Amniotic epithelial cell (primary cell): ENCODE measurements at places on chromosomes 1 and 21.
A peak's percentile ranks its signal among the peaks of the same experiment; 100 is the strongest.

DNA sequence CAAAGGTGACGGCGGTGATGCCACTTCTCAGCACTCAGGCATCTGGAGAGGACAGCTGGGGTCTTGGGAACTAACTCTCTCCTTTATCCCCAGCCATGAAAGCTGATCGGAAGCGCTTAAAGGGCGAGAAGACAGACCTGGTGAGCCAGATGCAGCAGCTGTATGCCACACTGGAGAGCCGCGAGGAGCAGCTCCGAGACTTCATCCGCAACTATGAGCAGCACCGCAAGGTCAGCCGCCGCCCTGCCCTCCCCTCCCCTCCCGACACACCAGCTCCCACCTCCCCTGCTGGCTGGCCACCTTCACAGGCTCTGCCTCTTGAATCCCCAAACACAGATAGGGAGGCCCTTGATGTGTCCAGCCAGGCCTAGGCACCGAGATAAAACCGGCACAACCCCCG lies 118.9 kb upstream of the TMEM51 start:
- no peak for DNase-seq

GRCh38 chr1:202586018-202586821 lies 124.0 kb downstream of the SYT2 start:
- peak; percentile 42 for DNase-seq

DNA sequence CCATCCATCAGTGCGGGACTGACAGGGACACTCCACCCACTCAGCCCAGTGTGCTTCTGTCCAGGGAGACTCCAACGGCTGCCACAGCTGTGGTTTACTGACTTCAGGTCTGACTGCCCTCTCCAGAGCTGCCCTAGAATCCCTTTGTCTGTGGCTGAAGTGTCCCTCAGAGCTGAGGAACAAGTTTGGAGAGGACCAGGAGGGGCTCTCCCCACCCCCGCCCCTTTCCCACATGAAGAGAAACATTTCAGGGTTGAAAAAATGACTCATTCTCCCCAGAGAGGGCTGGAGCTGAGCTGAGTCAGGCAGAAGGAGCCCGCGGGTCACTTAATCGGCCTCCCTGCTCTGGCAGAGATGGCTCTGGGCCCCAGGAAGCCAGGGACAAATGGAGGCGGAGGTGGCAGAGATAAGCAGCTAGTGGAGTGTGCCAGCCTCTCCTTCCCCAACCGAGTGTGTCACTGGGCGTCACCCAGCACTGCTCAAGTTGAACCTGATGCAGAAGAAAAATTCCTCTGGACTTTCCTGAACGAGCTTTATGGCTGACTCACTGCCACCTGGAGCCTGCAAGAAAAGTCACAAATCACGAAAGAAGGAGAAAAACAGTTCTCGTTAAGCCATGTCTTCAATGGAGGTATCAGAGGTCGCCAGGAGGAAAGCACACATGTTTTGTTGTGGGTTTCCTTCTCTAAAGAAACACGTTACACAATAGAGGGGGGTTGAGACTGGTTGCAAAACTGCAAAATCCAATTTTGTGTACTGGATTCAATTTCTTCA lies 34.3 kb upstream of the ECE1 start:
- DNase-seq = peak; percentile 92

- no peak for DNase-seq
Measured at GRCh38 chr1:186463511-186463910, 2.6 kb upstream of the PDC start.

GRCh38 chr1:39076127-39076798 lies 50.1 kb downstream of the NDUFS5 start:
- peak; percentile 85 for DNase-seq

DNA sequence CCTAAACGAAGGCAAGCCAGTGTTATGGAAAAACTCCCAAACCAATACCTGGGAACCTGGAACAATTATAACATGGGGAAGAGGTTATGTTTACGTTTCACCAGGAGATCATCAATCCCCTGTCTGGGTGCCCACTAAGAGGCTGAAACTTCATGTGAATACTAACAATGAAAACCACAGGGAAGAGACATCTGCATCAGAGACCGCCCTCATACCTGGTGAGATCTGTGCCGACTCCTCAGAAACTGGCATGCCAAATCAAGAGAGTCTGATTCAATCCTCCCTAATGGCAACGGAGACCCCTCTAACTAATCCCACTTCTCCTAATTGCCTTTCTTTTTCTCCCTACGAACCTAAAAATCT lies 163.2 kb downstream of the IER5 start:
- no peak for DNase-seq

GRCh38 chr1:220255204-220255603 lies 17.0 kb downstream of the RAB3GAP2 start:
- DNase-seq = no peak

GRCh38 chr1:212545941-212546635 lies 62.5 kb upstream of the ATF3 start:
- peak; percentile 92 for DNase-seq

DNA sequence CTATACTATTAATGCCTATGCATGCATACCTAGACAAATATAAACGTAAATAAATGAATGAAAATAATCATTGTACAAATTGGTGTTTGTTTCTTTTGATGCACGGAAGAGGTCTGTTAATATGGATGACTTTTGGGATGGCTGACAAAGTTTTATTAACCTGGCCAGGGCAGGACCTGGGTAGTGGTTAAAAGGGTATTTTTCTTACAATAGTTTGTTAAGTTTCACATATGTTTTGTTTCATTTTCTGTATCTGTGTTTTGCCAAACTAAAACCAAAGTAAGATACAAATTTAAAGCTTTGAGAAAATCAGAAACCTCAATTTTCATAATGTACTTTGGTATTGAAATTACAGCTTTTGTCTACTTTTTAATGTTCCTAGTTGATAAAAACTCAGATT lies 222.7 kb upstream of the OLFM3 start:
- no peak for DNase-seq

DNA sequence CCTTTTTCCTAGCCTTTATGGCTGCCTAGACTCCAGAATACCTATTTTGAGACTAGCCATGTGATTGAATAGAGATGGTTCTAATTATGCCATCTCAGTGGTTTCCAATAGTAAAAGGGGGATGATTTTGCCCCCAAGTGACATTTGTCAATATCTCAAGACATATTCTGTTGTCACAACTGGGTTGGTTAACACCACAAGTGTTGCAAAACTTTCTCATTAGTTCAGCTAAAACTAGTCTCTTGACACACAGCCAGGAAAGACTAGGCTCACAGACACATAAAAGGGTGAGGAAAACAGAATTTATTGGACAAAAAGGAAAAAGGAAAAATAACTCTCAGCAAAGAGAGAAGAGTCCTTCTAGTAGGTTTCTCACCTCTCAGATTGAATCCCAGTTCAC lies 39.9 kb upstream of the GBP5 start:
- no peak for DNase-seq

DNA sequence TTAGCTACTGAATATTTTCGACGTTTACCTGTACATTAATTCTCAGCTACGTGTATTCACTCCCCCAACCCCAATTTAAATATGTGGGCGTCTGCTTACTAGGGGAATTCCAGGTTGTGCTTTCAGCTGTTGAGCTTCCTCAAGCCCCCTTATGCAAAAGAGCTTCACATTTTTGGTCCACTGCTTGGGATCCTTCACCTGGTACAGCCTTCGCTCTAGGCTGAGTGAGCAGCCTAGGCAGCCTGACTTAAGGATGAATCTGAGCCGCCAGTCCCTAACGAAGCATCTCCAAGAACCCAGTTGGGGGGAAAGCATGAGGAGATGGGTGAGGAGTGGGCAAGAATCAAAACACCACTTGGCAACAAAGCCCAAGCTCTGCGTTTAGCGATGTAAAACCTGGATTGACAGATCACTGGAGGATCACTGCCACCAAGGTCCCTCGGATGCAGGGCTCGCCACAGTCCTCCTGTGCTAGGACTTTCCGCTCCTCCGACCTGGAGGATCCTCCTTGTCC lies 674 bp downstream of the BCL10 start:
- peak; percentile 10 for DNase-seq

DNA sequence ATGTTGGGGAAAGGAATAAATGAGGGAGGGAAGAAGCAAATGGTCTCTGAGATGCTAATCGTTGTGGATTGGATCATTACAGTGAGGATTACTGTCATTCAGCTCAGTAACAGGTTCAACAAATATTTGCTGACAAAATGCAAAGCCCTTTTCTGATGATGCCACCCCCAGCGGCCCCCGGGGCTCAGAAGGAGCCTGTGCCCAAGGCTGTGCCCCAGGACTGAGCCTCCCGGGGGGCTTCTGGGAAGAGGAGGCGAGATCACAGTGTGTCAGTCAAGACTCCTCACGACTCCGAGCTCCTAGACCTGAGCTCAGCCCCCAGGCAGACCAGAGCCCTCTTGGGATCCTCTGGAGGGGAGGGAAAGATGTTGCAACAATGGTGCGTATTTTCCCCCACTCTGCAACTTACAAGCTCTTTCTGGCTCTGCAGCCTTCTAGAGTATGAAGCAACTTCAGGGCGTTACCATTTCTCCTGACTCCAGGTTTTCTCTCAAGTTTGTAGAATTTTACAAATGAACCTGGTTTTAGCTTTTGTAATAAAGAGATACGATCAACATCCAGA lies 20.8 kb downstream of the EPHA8 start:
- peak; percentile 50 for DNase-seq

DNA sequence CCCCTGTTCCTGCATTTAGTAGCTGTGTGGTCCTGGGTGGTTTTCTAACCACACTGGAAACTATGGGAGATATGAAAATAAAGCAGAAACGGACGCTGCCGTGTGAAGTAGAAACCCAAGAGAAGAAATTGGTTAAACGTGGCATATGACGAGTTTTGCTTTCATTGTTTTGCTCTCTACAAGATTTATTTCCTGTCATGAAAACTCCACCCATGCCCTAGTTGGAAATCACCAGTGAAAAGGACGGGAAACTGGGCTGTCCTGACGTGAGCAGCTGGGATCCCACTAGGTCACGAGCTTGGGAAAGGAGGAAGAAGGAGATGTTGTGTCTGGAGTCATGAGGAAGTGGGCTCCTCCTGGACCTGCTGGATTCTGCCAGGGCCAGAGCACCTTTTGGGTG lies 120.8 kb upstream of the GADD45A start:
- no peak for DNase-seq

GRCh38 chr1:73604739-73605138 lies 593.2 kb downstream of the LRRIQ3 start:
- DNase-seq = no peak

- DNase-seq = peak; percentile 5
Measured at GRCh38 chr1:210582205-210582970, 253.7 kb downstream of the HHAT start.

GRCh38 chr1:209720326-209720725 lies 15.7 kb downstream of the HSD11B1 start:
- DNase-seq = peak; percentile 96

DNA sequence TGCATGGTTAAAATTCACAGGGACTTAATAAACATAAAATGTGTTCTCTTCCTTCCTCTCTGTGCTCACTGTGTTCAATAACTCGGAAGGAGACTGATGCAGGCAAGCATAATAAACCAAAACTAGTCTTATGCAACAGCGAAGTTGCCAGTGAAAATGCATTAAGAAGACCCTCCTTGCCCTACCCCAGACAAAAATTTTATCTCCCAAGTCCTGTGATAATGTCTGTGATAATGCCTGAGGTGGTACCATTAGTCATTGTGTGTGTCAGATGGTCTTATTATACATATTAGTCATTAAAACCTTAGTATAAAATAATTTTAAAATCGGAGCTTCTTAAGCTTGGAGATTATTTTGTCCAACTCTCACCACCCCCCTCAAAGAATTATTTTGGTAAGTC lies 97.8 kb downstream of the NGF start:
- DNase-seq = no peak

GRCh38 chr1:27940297-27940696 lies 5.5 kb downstream of the SMPDL3B start:
- DNase-seq = peak; percentile 16

- no peak for DNase-seq
Measured at GRCh38 chr1:65458730-65459396, 38.4 kb downstream of the LEPR start.

GRCh38 chr1:171622152-171622462 lies at the start of gene MYOCOS:
MYOCOS (plus strand) TSS chr1:171622243; CDS start chr1:171623884, 1,641 bp downstream.
- DNase-seq = no peak

GRCh38 chr1:191889623-191890003 lies 268.6 kb upstream of the RGS18 start:
- DNase-seq = no peak

- DNase-seq = no peak
Measured at GRCh38 chr21:40152476-40152875, 285.2 kb downstream of the PCP4 start.

DNA sequence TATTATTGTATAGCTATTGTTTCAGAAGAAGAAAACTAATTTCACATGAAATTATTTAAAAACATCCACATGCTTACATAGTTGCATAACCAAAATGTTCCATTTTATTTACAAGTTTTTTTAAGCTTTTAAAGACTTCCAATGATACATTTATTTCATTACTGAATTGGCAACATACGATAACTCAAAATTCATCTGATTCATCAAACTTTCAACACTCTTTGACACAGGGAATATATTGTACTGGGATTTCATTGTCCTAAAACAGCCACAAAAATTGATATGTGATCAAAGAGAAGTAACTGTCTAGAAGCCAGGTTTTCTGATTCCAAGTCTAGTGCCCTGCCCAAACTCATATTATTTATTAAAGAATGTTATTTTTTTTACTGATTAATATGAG lies 131.4 kb upstream of the USP24 start:
- no peak for DNase-seq
